Foreskin keratinocyte (primary cell): ENCODE measurements at places on chromosomes 1 and 21. TPM values are rescaled to one million over a fixed set of nuclear protein-coding genes. Genes with fewer than 3 reads are reported as not detected.

The CHIA gene
- total RNA-seq: not detected in 2 replicates

The KRTAP13-2 gene
- not detected in 2 replicates for total RNA-seq

The AGT gene
- total RNA-seq: not detected in 2 replicates

The BRINP3 gene
- total RNA-seq: not detected in 2 replicates

The PRDM2 gene
- total RNA-seq: 19.0 and 19.1 TPM in 2 replicates

The FCRL3 gene
- total RNA-seq: not detected in 2 replicates

The CBR3 gene
- 6.2 and 7.9 TPM in 2 replicates for total RNA-seq
